Stimulated activated CD4-positive, alpha-beta T cell treated with anti-CD3 and anti-CD28 coated beads, Interleukin-1b, Interleukin-23, amount 100 ng/mL, for 24 hours (primary cell): ENCODE measurements at places on chromosomes 13 and 19.

- peak; percentile 86 for DNase-seq
Measured at GRCh38 chr19:15584541-15585115, 30.4 kb upstream of the CYP4F8 start.

DNA sequence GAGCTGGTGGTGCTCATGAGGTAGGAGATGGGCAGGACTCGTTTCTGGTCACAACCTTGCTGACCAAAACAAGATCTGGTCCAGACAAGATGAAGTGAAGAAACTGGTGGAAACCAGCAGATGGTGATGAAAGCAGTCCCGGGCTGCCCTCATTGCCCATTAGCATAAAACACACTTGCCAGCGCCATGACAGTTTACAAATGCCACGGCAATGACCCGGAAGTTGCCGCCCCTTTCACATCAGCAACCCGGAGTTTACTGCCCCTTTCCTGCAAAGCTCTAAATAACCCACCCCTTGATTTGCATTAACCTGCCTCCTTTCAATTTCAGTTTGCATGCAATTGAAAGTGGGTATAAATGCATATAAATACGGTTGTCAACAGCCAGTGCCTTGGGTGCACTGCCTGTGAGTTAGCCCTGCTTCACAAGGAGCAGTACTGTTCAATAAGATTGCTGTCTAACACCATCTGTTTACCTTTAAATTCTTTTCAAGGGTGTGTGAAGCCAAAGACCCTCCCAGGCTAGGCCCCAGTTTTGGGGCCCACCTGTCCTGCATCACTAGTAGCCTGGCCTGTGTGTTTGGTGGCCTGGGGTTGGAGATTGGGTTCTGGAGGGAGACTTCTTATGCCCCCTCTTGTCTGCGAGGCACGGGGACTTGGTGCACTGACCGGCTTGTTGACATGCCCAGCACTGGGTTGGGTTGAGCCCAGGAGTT is 38.8 kb downstream of the CHST8 start:
- DNase-seq: no peak

GRCh38 chr13:43132911-43133310 is 109.5 kb downstream of the DNAJC15 start:
- DNase-seq: no peak

- no peak for DNase-seq
Measured at GRCh38 chr13:50131920-50132903, 117.0 kb downstream of the KCNRG start.
